Esophagus muscularis mucosa (tissue), 4 donors: ENCODE measurements at places on chromosomes 6 and 20. TPM values are rescaled to one million over a fixed set of nuclear protein-coding genes. Genes with fewer than 3 reads are reported as not detected.

RIPPLY2 gene
- total RNA-seq = not detected

DNA sequence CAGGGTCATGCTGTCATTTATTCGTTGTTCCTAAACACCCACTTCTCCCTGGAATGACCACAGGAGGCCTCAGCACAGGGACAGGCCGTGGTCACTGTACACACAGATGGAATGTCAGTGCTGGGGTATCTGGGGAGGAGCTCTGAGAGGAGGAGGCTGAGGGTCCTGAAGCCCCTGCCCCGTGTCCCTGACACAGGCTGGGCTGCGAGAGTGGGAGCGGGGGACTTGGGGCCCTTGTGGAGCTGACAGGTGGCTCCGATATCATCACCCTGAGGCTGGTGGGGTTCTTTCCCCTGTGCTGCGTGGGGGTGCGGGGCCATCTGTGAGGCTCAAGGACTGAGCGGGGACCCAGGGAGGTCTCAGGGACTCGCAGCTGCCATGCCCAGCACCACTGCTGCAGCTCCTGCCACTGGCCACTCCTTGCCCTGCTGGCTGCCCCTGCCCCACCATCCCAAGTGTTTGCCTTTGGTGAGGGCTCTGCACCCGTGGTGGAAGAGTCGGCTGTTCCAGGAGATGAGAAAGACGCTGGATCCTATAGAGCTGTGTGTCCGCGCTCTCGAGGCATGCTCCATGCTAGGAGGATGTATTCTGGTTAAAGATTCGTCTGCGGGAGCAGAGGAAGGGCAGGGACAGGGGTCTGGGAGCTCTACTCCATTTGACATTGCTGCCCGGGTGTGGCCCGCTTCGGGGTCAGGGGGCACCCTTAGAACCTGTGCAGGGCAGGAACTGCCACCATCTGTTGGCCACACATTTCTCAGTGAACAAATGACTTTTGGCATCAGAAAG is 18.9 kb downstream of the NPEPL1 start:
- DNase-seq = peak; percentile 64

DNA sequence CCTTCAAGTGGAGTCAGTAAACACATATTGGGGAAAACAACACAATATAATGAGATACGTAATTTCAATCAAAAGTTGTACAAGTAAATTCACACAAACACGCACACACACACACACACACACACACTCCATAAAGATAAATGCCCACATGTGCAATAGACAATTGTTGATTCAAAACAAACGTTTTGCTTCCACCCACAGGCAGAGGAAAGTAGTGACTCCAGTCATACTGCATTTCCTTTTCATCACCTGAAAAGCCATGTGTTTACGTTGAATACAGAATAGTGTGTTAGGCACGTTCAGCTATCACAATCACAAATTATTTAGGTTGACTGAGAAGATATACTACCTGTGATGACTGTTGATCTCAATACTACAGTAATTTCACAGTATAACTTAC is 443.8 kb upstream of the MANEA start:
- no peak for DNase-seq

PRRT1 gene
- total RNA-seq = 4.2 TPM

BPIFB3 gene
- total RNA-seq = not detected

DNA sequence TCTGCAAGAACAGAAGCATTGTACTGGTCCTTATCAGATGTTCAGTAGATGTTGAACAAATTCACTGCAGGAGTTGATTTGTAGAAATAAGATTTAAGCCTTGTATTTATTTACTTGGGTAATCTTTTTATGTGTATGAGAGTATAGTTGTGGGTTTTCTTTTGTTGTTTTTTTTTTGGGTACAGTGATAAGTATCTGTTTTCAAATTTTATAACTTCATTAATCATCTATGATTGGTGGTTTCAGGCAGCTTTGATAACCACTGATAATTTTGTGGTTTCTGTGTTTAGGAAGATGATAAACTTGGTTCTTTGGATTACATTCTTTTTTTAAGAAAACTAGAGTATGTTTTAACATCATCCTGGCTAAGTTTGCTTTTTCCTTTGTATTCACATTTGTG is 2.8 kb downstream of the AFDN start:
- DNase-seq = no peak

DNA sequence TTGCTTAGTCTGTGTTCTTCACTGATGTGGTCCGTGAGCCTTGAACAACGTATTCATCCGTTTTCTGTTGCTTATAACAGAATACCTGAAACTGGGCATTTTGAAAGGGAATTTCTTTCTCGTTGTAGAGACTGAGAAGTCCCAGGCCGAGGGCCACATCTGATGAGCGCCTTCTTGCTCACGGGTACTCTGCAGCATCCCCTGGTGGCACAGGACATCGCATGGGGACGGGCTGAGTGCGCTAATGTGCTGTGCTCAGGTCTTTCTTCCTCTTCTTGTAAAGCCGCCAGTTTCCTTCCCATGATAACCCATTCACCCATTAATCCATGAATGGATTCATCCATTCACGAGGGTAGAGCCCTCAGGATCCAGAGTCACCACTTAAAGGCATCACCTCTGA is 161.0 kb downstream of the NFATC2 start:
- no peak for DNase-seq

DNA sequence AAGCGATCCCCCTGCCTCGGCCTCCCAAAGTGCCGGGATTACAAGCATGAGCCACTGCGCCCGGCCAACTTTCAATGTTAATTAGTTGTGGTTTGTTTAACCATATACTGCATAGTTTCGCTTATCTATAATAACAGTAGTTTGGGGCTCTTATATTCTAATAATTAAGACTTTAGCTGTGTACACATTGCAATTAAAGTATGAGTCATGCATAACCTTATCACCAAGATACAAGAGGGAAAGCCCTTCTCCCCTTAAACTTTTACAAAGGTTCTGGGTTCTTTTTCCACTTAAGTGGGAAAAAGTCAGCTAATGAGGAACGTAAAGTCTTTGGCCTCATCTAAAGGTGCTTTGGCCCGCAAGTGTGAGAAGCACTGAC is 3.2 kb upstream of the MCCD1 start:
- peak; percentile 29 for DNase-seq

DNA sequence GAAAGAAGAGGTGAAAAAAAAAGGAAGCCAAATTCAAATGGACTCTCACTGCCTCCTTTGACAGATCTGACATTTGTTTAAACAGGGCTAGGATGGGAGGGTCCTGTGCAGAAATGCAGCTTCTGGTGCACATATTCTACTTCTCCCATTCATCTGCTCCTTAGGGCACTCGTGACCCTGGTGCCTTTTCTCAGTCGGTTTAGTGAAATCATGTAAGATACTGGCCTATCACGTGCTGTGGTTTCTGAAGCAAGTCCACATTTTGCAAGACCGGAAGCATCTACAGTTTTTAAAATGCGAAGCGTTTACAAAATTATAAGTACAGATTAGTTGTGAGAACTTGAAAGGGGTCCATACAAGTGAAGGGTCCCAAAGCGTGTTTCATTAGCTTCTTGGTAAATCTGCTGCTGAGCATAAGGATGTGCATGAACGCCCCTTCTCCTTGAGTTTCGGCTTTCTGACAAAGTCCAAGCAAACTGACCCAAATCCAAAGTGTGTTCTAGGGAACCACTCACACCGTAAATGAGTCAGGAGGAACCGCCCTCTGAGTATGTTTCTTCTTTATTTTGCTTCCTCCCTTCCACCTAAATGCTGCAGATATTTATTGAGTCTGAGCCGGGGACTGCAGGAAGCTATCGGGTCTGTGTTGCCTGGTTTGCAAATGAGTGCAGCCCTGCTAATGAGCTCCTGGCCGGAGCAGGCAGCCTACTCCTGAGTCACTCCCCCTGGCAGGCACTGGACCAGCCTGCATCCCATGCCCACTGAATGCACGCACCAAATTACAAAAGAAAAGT is 323.8 kb upstream of the JARID2 start:
- DNase-seq = no peak

RPS21 gene
- 581 TPM for total RNA-seq

- DNase-seq = no peak
Measured at GRCh38 chr6:63487103-63487813, 85.0 kb upstream of the LOC128125822 start.

DNA sequence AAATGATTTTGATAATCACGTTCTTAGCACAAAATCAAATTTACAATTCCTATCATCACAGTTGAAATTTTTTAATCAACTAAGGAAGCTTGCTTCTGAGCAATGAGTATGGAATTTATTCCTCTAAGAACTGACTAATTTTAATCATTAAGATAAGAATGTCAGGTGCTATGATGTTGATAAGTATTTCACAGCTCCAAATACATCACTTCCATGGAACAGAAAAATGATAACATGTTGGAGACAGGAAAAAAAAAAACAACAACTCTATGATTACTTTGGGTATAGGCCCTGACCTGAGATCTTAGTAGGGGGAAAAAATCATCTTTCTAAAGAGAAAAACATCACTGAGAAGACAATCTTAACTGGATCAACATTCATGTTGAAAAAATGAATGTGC is 89.4 kb upstream of the BMP2 start:
- DNase-seq = no peak

GRCh38 chr20:9363673-9364072 is 150.7 kb upstream of the LAMP5 start:
- DNase-seq = no peak

DNA sequence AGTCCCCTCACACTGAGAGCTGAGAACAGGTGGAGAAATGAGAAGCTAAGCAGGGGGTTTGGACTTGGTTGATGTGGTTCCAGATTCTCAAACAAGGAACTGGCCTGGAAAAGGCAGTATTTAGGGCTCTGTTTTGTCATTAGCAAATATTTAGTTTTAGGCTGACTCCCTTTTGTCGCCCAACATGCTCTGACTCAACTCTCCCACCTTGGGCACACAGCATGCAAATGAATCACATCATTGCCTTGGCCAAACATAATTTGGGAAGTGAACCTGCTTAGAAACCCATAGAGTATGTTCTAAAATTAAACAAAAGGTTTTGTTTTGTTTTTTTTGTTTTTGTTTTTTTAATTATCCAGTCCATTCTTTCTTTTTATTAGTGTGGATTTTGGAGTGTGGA is 9.5 kb upstream of the UQCC2 start:
- DNase-seq = no peak

PSORS1C1 gene
- 1.2 TPM for total RNA-seq

DNA sequence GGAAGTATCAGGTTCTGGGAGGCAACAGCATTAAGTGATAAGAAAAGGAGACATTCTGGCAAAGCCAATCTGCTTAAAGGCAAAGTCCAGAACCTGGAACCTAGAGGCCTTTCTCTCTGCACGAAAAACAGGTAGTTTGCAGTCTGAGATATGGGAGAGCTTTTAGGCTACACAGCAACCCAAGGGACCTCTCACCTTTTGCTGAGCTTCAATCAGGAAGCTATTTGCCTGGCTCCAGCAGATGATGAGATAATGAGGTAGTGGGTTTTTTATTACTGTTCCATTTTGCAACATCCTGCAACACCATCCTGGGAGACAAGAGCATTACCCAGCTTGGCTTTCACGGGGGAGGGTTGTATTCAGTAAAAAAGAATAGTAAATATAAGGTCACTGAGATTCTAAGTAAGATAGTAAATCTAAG is 143.1 kb downstream of the ADGRG6 start:
- no peak for DNase-seq

LRRC1 gene
- total RNA-seq = 13.0 TPM

DNA sequence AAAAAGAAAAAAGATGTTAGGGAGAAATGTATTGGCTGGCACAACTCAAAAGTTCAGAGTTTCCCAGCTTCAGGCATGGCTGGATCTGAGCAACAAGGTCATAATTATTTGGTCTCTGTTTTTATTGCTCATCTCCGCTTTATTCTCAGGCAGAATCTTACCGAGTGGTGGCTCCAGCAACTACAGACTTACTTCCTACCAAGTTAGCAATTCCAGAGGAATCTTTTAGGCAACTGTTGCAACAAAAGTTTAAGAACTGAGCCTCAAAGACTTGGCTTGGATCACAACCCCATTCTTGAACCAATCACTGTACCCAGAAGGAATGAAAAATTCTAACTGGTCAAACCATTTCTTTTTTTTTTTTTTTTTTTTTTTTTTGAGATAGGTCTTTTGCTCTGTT is 35.5 kb upstream of the NCOA3 start:
- no peak for DNase-seq

ADGB gene
- total RNA-seq = not detected

DNA sequence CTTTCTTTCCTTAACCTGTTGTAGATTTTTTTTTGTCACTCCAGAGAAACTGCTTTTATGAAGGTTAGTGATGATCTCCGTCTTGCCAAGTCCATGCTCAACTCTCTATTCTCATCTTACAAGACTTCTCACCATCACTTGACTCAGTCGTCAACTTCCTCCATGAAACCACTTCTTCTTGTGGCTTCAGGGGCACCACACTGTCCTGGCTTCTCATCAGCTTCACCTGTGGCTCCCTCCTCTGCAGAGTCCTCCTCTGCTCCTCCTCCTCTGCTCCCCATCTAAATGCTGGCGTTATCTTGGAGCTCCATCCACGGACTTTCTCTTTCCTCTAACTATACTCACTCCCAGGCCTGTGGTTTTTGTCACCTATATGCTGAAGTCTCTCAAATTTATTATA is 187.5 kb downstream of the BACH2 start:
- DNase-seq = no peak

GRCh38 chr6:15526212-15526701 is 136.6 kb downstream of the DTNBP1 start:
- no peak for DNase-seq

PACRG gene
- 1.3 TPM for total RNA-seq

GRCh38 chr6:26021001-26021349 is 58.4 kb downstream of the TRIM38 start:
- no peak for DNase-seq

DNA sequence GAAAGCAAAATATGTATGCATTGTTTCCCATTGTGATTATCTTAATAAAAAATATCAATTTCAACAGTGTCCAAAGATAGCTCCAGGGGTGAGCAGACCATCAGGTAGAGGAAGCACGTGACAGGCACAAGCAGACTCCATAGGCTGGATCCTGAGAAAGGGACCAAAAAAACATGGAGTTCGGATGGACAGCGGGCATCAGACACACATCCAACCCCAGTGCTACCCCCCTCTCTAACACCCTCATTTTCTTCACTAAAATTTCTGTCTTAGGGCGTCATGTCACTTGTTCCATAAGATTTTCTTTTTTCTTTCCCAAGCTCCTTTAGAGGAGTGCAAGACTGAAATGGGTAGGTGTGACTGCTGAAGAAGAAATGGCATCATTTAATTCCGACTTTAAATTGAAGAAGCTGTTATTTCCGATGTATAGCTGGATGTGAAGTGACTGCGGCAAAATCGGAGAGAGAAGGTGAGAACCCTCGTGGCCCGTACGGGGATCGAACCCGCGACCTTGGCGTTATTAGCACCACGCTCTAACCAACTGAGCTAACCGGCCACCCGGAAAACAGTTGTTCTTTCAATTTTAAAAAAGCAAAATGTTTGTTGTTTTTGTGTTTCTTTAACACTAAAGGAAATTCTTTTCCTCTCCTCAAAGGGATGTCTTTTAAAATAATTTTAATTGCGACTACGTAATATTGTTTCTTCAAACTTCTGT is 10.3 kb upstream of the PRSS16 start:
- no peak for DNase-seq

GRCh38 chr6:151773382-151773781 is 34.1 kb upstream of the ESR1 start:
- no peak for DNase-seq
